ENCODE measurements at places on chromosomes 1 and 21.

GRCh38 chr1:245686006-245686405, 531.2 kb downstream of the KIF26B start:
- DNase-seq: no peak

GRCh38 chr1:109818271-109818987, 54.7 kb upstream of the EPS8L3 start:
- no peak for DNase-seq

- DNase-seq: no peak
These were observed 56.9 kb downstream of the ENAH start for GRCh38 chr1:225595974-225596551.

GRCh38 chr1:79161077-79161476, 154.5 kb upstream of the ADGRL4 start:
- no peak for DNase-seq

- DNase-seq: no peak
These were observed 38.5 kb downstream of the CSMD2 start for GRCh38 chr1:34126486-34126885.

GRCh38 chr1:5857508-5858090, 134.6 kb downstream of the NPHP4 start:
- DNase-seq: no peak

DNA sequence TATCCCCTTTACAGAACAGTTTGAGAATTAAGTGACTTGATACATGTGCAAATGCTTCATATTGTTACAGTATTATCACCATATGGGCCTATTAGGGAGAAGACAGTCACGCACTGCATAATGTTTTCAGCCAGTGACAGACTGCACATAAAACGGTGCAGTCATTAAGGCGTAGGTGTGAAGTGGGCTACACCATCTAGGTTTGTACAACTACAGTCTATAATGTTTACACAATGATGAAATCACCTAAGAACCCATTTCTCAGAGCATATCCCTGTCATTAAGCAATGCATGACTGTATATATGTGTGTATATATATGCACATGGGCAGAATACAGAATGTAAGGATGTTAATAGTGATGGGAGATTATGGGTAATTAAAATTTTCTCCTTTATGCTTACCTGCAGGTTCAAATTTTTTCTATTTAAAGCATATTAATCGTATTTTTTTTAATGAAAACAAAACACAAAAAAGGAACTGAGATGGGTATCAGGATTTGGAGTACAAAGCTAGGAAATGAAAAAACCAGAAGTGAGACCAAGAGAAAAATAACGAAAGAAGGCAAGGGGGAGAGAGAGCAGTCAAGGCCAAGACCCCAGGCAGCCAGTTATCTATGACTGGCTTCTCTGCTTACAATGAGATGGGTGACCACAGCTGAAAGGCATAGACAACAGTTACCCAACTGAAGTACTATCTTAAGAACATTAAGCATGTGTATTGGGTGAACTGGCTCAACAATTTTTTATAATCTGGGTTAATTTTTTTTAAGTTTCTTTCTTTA, 122.9 kb upstream of the DAB1 start:
- peak; percentile 7 for DNase-seq

DNA sequence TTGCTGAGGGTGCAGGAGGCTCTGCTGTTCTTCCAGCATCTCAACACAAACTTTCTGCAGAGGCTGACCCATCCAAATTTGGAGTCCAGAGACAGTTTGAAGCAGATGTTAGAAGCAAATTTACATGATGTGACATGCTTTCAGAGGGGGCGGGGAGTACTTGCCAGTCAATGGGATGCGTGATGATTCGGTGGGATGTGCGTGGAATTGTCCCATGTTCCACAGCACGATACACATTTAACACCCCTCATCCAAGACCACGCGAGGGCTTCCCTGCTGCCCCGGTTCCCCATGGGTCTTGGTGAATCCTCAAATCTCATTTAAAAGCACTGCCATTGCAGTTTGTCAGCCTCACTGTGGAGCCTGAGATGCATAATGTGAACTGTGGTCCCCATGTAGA, 78.6 kb upstream of the TLR5 start:
- DNase-seq: no peak

DNA sequence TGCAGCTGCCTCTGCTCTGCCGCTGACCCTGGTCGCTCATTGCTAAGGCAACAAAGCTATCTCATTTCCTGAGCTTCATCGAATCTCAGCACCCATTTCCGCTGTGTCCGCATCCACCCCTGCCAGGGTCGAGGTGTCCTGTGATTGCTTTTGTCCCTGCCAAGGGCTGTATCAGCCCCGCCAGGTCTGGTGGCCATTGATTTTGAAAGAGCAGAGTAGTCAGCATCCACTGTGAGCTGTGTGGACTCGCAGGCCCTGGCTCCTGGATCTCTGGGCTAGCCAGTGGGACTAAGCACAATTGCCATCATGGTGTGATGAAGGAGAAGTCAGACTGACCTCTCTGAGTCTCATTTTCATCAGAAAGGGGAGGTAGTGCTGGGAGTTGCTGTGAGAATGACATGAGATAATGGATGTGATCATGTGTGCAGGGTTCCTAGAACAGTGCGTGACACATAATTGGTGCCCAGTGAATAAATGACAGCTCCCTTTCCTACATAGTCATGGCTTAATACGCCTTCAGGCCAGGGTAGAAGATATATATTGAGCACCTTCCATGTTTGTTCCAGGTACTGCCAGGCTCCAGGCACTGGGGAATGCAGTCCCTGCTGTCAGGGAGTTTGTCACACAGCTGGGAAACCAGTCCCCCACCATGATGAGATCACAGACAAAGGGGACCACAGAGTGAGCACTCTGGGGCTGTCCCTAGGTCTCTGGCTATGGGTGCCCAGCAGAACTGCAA, 32.1 kb downstream of the NAV1 start:
- no peak for DNase-seq

- peak; percentile 85 for DNase-seq
These were observed 154.1 kb downstream of the PHTF1 start for GRCh38 chr1:113605146-113605545.

GRCh38 chr1:48679859-48680258, 96.8 kb downstream of the BEND5 start:
- no peak for DNase-seq

DNA sequence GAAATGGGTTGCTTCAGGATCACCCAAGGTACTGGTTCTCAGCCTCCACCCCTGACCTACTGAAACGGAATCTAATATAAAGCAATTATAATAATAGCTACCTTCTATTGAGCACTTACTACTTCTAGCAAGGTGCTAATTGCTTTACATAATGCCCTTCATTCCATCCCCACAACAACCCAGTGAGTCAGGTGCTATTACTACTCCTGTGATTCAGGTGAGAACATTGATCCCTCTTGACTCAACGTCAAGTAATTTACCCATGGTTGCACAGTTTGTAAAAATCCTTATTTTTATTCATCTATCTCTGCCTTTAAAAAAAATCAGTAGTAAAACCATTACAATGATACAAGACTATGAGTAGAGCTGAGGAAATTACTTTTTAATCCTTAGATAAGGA, 85.2 kb downstream of the UCHL5 start:
- DNase-seq: no peak

DNA sequence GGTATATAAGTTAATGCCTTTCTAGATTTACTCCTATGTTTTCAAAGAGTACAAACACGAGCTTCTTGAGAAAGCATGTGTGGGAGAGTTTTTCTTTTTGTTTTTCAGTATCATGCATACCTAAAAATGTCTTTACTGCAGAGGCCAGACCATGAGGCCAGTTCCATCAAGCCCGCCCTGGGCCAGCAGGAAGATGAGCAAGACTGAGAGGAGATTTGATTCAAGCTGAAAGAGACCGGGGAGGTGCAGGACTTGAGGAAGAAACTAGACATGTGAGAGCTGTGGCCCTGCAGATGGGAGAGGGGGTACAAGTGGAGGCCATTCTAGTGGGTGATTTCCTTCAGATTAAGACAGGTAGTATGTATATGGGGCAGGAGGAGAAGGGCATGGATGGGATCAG, 33.4 kb upstream of the NTPCR start:
- no peak for DNase-seq

DNA sequence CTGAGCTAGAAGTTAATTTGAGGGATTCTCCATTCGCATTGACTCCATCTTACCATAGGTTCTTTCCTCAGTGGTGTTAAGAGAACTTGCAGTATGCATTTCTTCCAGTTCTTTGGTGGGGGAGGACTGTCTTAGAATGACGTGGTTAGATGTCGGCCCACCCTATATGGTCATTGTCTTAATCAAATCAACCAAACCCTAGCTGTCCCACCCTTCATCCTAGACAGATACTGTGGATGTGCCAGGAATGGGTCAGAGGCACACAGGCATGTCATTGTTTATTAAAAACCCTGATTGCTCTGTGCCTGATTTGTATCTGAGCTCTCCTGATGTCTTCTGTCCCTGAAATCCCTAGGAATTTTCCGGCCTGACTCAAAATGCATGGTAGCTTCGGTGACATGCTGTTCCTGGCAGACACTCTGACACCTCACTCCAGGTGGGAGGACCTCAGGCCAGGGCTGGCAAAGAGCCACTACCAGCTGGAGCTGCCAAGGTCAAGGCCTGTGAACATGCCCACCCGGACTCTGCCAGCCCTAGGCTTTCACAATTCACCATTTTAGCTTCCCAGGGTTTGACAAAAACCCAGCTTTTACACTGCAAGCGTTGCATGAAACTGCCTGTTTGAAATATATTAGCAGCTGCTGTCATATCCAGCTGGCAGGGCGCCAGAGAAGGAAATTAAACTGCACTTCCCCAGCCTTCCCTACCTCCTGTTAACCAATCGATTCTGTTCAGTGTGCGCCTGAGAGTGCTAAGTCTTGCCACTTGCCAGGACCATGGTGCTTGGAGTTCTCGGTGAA, 134.0 kb downstream of the FAM78B start:
- DNase-seq: peak; percentile 86

DNA sequence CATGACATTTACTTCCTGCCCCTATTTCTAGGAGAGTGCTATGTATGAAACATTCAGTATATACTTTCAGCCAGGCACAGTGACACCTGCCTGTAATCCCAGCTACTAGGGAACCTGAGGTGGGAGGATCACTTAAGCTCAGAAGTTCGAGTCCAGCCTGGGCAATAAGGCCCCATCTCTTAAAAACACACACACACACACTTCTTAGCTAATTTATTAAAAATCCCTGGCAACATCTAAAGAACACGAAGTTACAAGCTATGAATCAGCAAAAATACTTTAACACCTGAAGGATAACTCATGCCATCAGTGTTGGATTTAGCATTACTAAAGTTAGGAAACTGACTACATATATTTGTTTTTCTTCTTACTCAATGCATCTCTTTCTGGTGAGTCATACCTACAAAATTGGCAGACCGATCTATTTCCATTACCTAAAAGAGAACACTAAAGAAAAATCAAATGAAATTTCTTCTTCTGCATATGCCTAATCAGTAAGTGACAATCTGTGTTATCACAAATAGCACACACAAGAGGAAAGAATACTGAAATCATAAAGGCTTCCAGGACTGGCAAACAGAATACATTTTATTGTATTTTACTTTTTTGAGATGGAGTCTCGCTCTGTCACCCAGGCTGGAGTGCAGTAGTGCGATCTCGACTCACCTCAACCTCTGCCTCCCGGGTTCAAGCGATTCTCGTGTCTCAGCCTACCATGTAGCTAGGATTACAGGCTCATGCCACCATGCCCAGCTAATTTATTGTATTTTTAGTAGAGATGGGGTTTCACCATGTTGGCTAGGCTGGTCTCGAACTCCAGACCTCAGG, 41.4 kb downstream of the RNF115 start:
- DNase-seq: no peak

- DNase-seq: no peak
These were observed 63.0 kb downstream of the RHBG start for GRCh38 chr1:156431769-156432668.

DNA sequence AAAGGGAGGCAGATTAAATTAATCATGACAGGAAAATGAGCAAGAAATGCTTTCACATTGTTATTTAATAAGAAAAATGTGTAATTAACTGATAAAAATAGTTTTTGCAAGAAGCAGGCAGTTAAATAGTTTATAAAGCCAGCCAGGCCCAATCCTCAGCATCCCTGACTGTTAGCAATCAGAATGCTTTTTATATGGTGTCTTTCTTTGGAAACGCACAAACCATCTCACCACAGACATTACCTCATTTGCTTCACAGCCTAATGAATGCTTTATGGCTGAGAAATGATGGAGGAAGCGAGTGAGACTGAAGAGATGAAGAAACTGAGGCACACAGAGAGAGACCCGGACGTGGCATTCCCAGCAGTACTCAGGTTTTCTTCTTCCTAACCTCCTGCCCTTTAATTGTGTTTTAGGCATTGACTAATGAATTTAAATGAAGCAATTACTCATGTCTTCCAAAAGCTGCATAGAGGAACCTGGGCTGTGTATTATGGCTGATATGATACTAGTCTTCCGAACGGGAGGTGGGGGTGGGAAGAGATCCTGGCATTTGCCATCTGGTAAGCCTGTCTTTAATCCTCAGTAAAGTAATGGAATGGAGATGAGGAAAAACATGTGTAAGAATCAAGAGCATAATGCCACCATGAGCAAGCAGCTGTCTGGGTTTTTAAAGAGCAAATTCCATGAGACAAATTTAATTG, 116.1 kb upstream of the LMO4 start:
- no peak for DNase-seq

All from NCI-H2171 treated with DMSO at 0.1 percent for 48 hours (cell line).